ENCODE measurements at places on chromosomes 4 and X. TPM values are rescaled to one million over a fixed set of nuclear protein-coding genes. Genes with fewer than 3 reads are reported as not detected.

- DNase-seq, result no peak
Observed at GRCh38 chrX:24902806-24903205, 113.0 kb downstream of the ARX start.

DNA sequence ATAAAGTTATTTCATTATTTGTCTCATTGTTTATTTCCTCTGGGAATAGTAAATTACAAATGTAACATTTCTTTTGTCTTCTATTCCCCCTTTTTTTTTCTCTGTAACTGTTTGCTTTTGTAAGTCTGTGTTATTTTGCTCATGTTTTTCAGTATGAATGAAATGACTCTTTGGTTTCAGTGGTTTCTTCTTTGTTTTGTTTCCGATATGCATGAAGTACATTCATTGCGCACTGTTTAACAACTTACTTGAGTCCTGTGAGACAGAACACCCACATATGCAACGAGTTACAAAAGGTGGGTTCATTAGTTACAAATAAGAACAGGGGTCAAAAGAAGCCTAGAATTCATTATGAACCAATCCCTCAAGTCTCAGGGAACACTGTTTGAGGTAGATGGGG is 175.0 kb upstream of the UGT8 start:
- no peak for DNase-seq

DNA sequence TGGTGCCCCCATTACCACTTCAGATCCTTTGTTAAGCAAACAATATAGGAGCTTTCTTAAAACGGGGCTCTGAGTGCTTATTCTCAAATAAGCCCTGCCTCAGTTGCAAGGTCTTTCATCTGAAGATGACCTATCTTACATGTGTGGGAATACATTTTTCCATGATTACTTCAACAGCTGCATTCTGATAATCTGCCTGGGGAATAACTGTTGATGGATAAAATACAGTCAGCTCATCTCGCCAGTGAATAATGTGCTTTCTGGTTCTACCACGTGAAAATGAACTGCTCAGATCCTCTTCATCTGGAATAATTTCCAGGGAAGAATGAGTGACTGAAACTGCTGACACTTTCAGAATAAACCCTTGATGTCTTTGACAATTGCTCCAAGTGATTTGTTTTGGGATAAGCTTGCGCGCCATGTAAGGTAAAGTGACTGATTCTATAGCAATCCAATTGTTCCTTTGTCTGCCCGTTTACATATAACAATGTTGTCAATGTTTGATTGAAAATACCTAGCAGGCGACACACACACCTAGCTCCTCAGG is 161.3 kb downstream of the RTL9 start:
- DNase-seq, result no peak

- no peak for DNase-seq
Observed at GRCh38 chr4:2962614-2963174, 512 bp downstream of the NOP14 start.

DNA sequence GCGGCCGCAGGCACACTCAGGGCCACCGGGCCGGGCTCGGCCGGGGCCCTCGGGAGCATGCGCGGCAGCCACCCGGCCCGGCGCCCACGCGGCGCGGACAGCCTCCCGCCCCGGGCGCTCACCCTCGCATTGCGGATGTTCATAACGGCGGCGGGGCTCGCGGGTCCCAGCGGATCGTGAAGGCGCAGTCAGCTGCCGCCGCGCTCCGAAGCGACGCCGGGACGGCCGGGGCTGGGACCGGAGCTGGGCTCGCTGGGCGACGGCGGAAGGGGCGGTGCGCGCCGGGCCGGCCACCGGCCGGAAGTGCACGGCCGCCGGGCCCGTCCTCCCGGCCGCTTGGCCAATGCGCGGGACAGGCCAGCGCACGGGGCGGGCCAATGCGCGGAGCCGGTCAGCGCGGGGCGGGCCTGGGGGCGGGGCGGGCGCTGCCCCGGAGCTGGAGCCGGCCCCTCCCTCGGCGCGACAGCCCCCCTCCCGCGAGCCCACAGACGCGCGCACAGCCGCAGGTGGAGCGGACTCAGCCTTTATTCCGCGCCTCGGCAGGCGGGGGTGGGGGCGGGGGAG is at the start of gene NAA10:
Gene NAA10 (minus strand): TSS at position 276 of the 564 bp plus-strand sequence. CDS start 133 bp downstream, at position 143.
- peak; percentile 65 for DNase-seq

CYP2U1 gene
- total RNA-seq, result 12.5 TPM

WDR17 gene
- 68.5 TPM for total RNA-seq

CLGN gene
- total RNA-seq, result 4.1 TPM
